ENCODE measurements at places on chromosomes 13 and 19. TPM values are rescaled to one million over a fixed set of nuclear protein-coding genes. Genes with fewer than 3 reads are reported as not detected.
A peak's percentile ranks its signal among the peaks of the same experiment; 100 is the strongest.

DNA sequence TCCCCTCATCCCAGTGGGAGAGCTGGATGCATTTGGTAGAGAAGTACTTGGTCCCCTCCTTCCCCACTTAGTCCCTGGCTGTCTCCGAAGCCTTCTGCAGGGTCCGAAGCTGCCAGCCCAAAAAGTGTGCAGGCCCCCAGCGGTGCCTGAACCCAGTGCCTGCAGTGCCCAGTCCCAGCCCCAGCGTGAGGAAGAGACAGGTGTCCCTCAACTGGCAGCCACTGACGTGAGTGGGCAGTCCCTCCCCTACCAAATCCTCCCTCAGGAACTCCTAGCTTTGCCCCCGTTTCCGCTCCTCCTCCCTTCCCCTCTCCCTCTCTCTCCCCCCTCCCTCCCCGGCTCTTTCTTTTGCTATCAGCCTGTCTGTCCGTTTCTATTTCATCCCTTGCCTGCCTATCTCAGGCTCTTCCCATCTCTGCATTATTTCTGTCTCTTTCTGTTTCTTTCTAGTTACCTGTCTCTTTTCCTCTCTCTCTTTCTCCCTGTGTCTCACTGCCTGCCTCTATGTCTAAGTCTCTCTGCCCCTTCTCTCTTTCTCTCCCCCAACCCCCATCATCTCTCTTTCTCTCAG, 1.8 kb upstream of the LTBP4 start:
- no peaks in the 10 kb centered on the region for H3K36me3 ChIP-seq
- H3K27me3 ChIP-seq, result peaks cover 15% of the 10 kb centered on the region
- no peak overlapping the region for H3K27ac ChIP-seq
- peaks cover 53% of the 10 kb centered on the region for H3K4me1 ChIP-seq
- H3K4me3 ChIP-seq, result no peak overlapping the region
- DNase-seq, result no peak

Gene MYADM
- polyA plus RNA-seq, result 19.7 TPM

Gene KIR2DL4
- not detected for polyA plus RNA-seq

Gene CCDC61
- polyA plus RNA-seq, result 2.8 TPM

Gene SIGLEC9
- 3.6 TPM for polyA plus RNA-seq

- H3K36me3 ChIP-seq, result no peaks in the 10 kb centered on the region
- H3K27me3 ChIP-seq, result no peaks in the 10 kb centered on the region
- no peak overlapping the region for H3K4me3 ChIP-seq
- no peaks in the 10 kb centered on the region for H3K4me1 ChIP-seq
Measured at GRCh38 chr19:6100284-6100915, 9.9 kb downstream of the RFX2 start.

GRCh38 chr13:24680258-24680920, at the start of gene ATP12A:
Gene ATP12A, plus strand, starts transcription at chr13:24680408. Its CDS starts 336 bp downstream, at chr13:24680744.
- DNase-seq, result no peak
- no peaks in the 10 kb centered on the region for H3K36me3 ChIP-seq
- no peak within 1 kb of the TSS for H3K4me3 ChIP-seq
- peaks cover 34% of the 10 kb centered on the region for H3K27me3 ChIP-seq
- no peak within 1 kb of the TSS for H3K27ac ChIP-seq

Gene TMEM38A
- 2.2 TPM for polyA plus RNA-seq

GRCh38 chr13:80708791-80709190, 367.9 kb upstream of the SPRY2 start:
- DNase-seq, result no peak
- H3K27ac ChIP-seq, result no peak overlapping the region
- no peaks in the 10 kb centered on the region for H3K27me3 ChIP-seq
- no peaks in the 10 kb centered on the region for H3K36me3 ChIP-seq

Gene BAX
- 21.5 TPM for polyA plus RNA-seq

Gene SPATA13
- polyA plus RNA-seq, result 27.5 TPM

GRCh38 chr13:40186626-40187323, 479.7 kb downstream of the FOXO1 start:
- H3K4me1 ChIP-seq, result peaks cover 6% of the 10 kb centered on the region
- H3K27me3 ChIP-seq, result no peaks in the 10 kb centered on the region
- DNase-seq, result no peak

GRCh38 chr19:7393939-7394730, 45.4 kb downstream of the ARHGEF18 start:
- H3K27me3 ChIP-seq, result no peaks in the 10 kb centered on the region
- H3K27ac ChIP-seq, result peak overlapping the region; percentile 84
- peaks cover 29% of the 10 kb centered on the region for H3K4me1 ChIP-seq
- DNase-seq, result no peak

Data from adrenal gland (tissue), 19 donors.